ENCODE measurements at places on chromosomes 5 and 9.

DNA sequence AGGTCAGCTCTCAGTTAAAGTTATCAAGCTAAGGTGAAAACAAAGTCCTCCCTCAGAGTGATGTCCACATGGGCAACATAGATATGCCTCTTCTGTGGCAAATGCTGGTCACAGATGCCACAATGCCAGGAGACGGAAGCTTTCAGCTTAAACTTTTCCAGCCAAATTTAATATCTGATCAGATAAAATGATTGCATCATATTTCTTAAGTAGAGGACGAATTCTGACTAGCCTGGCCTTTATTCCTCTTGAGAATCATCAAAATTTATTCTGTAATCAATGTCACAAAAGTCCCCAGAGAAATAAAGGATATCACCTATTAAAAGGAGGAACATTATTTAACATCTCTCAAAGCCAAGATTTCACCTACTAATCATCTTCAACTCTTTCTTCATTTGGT, 161.9 kb downstream of the MARCHF11 start:
- no peak for DNase-seq

- DNase-seq: no peak
These were observed 19.5 kb downstream of the GFPT2 start for GRCh38 chr5:180333661-180334060.

DNA sequence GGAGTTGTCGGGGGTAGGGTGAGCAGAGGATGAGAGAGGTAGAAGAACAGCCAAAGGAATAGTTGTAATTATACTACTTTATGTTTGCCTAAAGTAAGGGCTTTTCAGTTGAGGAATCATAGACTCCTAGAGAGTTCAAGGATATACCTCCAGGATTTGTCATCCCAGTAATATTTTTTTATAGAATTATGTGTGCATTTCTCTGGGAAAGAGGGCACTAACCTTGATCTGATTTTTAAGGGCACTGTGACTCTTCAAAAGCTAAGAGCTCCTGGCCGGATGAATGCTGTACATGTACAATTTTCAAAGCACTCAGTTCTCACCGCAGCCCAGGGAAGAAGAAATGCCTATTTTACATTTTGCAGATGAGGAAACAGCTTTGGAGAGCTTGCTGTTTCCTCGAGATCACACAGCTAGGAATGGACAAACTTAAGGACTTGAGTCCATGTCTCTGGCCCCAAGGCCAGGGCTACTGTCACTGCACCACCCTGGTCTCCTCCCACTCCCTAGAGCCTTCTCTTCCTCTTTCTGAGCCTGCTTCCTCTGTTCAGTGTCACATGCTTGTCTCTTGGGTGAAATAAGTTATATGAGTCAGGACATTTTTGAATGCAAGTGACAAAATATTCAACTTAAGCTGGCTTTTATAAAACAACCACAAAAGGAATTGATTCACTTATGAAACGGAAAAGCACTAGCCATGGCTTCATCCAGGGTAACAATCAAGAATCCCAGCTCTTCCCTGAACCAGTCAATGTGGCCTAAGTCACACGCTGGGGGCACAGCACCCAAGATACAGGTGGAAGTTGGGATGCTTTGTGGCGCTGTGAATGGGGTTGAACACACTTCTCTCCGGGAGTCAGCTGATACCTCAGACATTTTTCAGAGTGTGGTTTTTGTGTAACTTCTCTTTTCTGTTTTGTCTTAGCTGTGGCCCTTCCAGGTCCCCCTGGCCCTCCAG, 45.7 kb upstream of the TGFBR1 start:
- no peak for DNase-seq

GRCh38 chr9:120435091-120435490, 144.9 kb downstream of the CDK5RAP2 start:
- DNase-seq: no peak

Measured in stimulated activated CD4-positive, alpha-beta T cell treated with anti-CD3 and anti-CD28 coated beads, Interleukin-1b, Interleukin-23, amount 100 ng/mL, for 48 hours (primary cell).